ENCODE measurements at places on chromosomes 1 and 21.

DNA sequence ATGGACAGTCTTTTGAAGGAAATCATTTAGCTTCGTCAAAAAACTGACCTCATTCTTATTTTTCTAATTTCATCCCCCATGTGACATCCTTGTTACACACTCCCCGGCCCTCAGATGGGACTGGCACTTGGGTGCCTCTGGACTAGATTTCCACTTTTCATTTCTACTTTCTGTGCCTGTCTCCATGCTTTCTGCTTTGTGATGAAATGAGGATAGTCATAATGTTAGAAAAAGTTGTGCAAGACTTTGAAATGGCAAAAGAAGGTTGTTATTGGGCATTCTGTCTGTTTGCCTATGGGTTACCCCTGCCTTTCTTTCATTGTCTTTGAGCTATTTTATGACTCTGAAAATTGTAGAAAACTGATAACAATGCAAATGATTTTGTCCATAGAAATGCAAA, 54.9 kb downstream of the MDM4 start:
- DNase-seq, result no peak

- DNase-seq, result no peak
These were observed 7.0 kb downstream of the SIPA1L2 start for GRCh38 chr1:232622981-232623380.

DNA sequence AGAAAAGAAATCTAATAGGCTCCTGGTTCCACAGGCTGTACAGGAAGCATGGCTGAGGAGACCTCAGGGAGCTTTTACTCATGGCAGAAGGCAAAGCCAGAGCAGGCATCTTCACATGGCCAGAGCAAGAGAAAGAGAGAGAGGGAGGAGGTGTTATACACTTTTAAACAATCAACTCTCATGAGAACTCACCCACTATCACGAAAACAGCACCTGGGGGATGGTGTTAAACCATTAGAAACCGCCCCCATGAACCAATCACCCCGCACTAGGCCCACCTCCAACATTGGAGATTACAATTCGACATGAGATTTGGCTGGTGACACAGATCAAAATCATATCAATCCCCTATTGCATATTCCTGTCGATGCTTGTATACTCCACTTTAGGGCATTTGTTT, 93.5 kb downstream of the MRPL39 start:
- no peak for DNase-seq

DNA sequence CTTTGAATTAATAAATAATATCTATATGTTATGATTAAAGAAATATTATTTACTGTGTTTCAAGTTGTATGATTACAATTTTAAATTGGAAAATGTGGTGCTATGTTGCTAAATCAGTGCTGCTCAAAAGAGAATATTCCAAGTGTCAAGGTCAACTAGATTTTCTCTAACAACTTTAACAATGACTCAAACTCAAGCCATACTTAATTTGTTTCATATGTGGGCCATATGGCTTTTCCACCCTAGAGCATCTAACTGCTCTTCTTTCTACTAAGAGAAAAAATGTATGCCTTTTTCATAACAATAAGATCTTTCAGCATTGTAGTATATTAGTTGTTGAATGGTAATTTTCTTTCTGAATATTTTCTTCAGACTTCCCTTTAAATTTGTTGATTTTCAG, 8.3 kb upstream of the SYT14 start:
- no peak for DNase-seq

GRCh38 chr1:162191396-162192305, 122.2 kb downstream of the NOS1AP start:
- DNase-seq, result no peak

GRCh38 chr1:183543619-183544204, 46.5 kb downstream of the NCF2 start:
- DNase-seq, result no peak

- DNase-seq, result no peak
These were observed 20.6 kb downstream of the NPHP4 start for GRCh38 chr1:5971471-5972197.

GRCh38 chr1:78492386-78492950, 1.7 kb downstream of the PTGFR start:
- DNase-seq, result no peak

DNA sequence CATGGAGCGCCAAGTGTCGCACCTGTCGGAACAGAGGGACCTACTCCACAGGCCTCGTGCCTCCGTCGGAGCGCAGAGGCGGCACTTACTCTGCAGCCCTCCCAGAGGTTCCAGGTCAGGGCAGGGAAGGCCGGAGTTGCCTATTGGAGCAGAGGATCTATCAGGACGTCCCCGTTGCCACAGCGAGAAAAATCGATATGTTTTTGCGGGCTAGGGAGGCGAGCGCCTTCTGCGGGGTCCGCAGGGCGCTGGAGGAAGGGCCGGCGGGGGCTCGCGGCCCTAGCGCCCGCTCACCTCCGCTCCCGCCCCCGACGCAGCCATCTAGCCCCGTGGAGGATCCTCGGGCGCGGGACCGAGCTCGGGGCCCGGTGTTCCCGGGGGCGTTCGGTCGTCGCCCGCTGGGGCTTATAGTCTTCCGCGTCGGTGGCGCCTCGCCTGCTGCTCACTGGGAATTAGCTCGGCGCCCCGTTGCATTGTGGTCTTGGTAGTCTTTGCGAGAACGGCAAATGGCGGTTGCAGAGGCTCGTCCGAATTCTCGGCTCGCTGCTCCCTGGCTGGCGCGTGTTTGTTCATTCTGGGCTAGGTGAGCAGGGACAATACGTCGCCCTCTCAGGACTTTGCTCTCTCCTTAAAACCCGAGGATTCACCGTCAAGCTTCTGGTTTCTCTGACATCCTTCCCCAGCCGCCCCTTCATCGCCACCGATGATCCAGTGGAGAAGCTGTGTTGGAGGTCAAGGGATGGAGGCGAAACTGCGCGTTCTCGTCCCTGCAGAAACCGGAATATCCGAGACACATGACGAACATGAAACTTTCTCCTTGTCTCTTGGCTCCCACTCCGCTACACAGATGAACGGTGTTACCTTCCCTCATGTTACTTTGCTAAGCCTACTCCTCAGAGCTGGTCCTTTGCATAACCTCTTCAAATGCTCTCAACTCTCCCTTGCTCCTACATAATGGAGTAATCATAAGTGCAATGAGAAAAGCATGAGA, at the start of gene JTB:
Gene JTB, minus strand, starts transcription at position 425 of the 991 bp plus-strand sequence. Its CDS starts 422 bp downstream, at position 3.
- DNase-seq, result peak; percentile 66

GRCh38 chr1:10451287-10451686, 1.5 kb downstream of the CORT start:
- DNase-seq, result no peak

- no peak for DNase-seq
These were observed at the start of gene PALMD for GRCh38 chr1:99645699-99646531. PALMD (plus strand) TSS chr1:99646113; CDS start chr1:99646318, 205 bp downstream.

DNA sequence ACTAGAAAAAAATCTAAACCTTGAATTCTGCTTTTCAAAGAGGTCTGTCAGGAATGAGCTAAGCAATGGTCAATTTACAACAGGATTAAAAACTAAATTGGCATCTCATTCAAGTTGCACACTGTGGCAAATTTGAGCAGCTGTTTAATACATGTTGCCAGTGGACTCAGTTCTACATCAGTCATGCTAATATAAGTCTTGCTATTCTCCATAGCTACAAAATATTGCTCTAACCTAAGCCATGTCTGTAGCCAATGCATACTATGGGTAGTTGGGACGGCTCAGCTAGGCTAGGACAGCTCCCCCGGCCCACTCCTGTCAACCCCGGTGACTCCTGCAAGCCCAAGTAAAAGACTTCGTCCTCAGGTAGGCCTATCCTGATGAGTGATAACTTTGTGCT, 10.9 kb upstream of the VAV3 start:
- no peak for DNase-seq

DNA sequence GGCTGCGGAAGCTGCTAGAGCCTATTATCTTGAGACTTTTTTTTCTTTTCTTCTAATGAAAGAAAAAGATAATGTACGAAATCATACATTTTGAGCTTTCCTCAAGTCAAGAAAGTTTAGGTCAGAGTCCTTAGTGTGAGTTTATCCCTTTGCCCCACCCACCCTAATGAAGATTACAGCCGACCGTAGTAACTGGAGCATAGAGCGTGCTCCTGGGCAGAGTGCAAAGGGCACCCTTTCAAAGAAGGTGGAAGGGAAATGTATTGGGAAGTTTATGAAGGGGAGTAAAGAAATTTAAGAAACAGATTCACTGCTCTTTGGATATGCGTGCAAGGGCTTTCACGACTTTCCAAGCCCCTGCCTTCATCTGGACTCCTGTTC, 17.2 kb downstream of the GNG12 start:
- DNase-seq, result no peak

DNA sequence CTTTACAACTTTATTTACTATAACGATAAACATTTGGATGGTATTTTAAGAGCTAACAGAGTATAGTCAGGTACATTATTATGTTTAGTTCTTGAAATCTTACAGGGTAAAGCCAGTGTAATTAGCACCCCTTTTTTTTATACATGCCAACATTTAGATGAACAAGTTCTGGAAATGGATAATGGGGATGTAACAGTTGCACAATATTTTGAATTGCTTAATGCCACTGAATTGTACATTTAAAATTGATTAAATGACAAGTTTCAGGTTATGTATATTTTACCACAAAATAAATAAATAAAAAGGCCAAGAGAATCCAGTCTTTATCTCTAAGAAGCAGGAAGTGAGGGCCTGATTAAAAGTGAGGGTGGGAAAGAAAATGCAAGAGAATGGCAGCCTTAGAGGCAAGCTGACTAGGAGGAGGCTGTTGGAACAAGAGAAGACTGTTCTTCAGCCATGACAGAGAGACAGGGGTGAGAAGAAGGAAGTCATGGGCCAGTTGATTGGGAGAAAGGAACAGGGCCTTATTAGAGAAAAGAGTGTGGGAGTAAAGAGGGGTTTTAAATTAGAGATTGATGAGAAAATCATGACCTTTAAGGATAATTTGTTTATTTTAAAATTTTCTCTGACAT, 49.9 kb upstream of the TNFSF18 start:
- DNase-seq, result no peak

GRCh38 chr21:42411891-42412635, 8.4 kb downstream of the UBASH3A start:
- no peak for DNase-seq

GRCh38 chr1:88141499-88142074, 542.5 kb upstream of the PKN2 start:
- DNase-seq, result no peak

- peak; percentile 30 for DNase-seq
These were observed 2.6 kb upstream of the SAMD13 start for GRCh38 chr1:84298684-84299535.

- DNase-seq, result no peak
These were observed 124.7 kb downstream of the POU2F1 start for GRCh38 chr1:167345386-167345733.

DNA sequence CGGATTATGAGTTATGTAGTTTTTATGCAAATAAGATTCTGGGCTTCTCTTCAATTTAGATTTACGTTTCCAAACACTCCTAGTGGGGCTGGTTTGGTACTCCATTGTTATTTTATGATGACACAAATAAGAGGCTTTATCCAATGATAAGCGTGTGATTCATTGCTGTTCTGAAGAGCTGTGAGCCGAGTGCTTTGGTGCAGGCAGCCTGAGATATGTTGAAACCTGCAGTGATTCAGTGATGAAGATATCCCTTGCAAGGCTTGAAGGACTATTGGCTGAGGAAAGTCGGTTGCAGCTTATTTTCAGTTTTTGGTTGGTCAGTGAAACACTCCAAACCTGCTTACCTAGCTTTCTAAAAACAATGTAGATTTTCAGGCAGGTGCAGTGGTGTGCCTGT, 112.2 kb downstream of the RYR2 start:
- no peak for DNase-seq

- no peak for DNase-seq
These were observed 11.1 kb downstream of the NOS1AP start for GRCh38 chr1:162080472-162081015.

DNA sequence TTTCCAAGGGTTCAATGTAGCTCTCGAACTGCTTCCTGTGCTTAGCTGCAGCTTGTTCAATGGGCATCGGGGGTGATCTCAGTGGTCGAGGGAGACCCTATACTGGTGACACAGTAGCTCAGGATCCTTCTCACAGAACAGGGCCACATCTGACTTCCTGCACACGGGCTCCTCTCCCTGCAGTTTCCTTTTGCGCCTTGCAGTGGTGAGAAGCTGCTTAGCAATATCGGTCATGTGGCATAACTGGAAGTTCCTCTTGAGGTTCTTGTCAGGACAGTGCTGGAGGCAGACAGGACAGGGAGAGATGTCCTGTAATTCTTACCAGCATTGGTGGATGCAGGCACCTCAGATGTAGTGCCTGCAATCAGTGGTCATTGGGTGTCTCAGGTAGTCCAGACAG, 140.5 kb upstream of the MAP1LC3C start:
- no peak for DNase-seq
